ENCODE measurements at places on chromosomes 6 and 20. TPM values are rescaled to one million over a fixed set of nuclear protein-coding genes. Genes with fewer than 3 reads are reported as not detected.

SERPINB6 gene
- 87.8 TPM for polyA plus RNA-seq

DNA sequence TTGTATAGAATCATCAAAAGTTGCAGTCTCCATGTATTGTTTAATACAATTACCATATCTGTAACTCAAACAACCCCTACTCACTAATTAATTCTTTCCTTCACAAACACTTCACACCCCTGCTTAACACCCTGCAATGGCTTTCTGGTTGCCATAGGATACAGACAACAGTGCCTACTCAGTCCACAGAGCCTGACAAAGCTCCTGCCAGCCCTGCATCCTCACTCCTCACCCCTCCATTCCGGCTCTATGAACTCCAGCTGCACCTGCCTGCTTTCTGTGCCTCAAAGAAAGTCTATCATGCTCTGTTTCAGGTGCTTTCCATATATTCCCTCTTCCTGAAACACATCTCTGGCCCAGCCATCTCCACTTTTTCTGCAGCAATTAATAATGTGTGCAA is 253.4 kb downstream of the HACE1 start:
- no peak for DNase-seq

DNA sequence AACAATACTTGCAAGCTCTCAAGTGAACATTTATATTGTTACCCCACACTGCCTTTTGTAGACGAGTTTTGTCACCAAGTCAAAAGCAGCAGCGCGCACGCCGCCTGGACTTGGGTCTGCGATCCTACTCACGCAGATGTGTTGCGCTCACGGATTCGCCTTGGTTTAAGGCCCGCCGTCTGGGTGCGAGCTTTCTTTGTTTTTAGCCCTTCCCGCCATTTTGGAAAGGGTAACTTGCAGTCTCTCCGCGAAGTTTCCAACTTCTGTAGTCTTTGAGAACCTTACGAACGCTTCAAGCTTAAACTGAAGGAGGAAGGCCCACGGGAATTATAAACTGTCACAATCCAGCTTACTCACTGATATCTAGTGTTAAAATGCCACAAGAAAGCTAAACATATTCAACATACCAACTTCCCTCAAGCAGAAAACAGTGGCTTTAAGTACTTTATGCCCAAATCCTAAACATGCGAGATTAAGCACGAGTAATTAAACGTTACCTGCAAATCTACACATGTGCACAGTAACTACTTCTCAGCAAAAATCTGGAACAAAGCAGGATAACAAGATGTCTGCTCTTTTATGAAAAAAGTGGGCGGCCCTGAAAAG is 80.4 kb upstream of the BTN3A2 start:
- no peak for DNase-seq

GRCh38 chr6:7668936-7669335 is 57.0 kb upstream of the BMP6 start:
- DNase-seq = no peak

- no peak for DNase-seq
Measured at GRCh38 chr20:37575884-37576283, 48.2 kb upstream of the BLCAP start.

DNA sequence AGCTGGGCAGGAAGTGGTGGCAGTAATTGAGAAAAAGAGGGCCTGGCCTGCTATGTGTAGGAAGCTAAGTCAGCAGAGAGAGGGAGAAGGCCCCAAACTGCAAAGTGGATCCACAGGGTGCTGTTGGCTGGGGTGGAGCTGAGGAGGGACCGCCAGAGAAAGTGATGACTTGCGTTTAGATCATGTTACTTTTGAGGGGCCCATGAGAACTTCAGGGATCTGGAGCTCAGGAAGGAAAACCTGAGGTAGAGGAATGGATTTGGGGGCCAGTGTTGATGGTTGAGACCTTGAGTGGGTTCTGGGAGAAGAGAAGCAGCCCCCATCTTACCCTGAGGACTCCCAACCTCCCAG is 155.5 kb downstream of the MRPL14 start:
- no peak for DNase-seq
